Karpas-422 (cell line): ENCODE measurements at places on chromosomes 13 and 19. TPM values are rescaled to one million over a fixed set of nuclear protein-coding genes. Genes with fewer than 3 reads are reported as not detected.

CDC42EP5 gene
- total RNA-seq = not detected in 2 replicates

ZNF382 gene
- 2.9 and 6.1 TPM in 2 replicates for total RNA-seq

F10 gene
- not detected in 2 replicates for total RNA-seq

DNA sequence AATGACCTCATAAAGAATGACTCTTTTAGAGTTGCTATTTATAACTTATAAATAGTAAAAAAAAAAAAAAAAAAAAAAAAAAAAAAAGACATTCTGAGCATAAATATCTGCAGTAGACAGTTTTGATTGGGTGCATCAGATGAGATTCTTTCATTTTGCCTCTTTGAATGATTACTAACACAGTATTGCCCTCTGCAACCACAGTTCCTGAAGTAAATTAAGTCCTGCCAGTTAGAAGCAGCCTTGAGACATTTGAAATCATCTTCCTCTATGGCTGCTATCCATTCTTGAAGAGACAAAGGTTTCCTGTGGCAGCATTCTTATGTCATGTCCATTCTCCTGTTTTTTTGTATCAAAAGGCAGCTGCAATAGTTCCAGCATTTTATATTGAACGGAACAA, 892.4 kb upstream of the MIR17HG start:
- no peak for DNase-seq
- H3K27ac ChIP-seq = no peak overlapping the region
- H3K27me3 ChIP-seq = no peaks in the 10 kb centered on the region

GRCh38 chr19:3669947-3670795, 30.1 kb downstream of the PIP5K1C start:
- H3K27ac ChIP-seq = no peak overlapping the region
- no peak overlapping the region for H3K4me3 ChIP-seq
- no peak for DNase-seq
- H3K36me3 ChIP-seq = no peaks in the 10 kb centered on the region

- H3K27ac ChIP-seq = no peak overlapping the region
- H3K4me1 ChIP-seq = peaks cover 5% of the 10 kb centered on the region
- H3K4me3 ChIP-seq = no peak overlapping the region
- H3K36me3 ChIP-seq = no peaks in the 10 kb centered on the region
These were observed 8.5 kb upstream of the NFIX start for GRCh38 chr19:12986726-12987125.

- no peaks in the 10 kb centered on the region for H3K36me3 ChIP-seq
- no peak overlapping the region for H3K4me3 ChIP-seq
- H3K27ac ChIP-seq = no peak overlapping the region
- no peaks in the 10 kb centered on the region for H3K27me3 ChIP-seq
- no peaks in the 10 kb centered on the region for H3K4me1 ChIP-seq
These were observed 22.1 kb downstream of the STARD13 start for GRCh38 chr13:33263484-33263883.

- no peaks in the 10 kb centered on the region for H3K36me3 ChIP-seq
- no peak overlapping the region for H3K4me3 ChIP-seq
- no peak overlapping the region for H3K27ac ChIP-seq
- no peaks in the 10 kb centered on the region for H3K4me1 ChIP-seq
These were observed 527 bp downstream of the PODNL1 start for GRCh38 chr19:13937479-13938300.

- H3K27me3 ChIP-seq = no peaks in the 10 kb centered on the region
- no peak overlapping the region for H3K27ac ChIP-seq
- H3K36me3 ChIP-seq = no peaks in the 10 kb centered on the region
- H3K4me3 ChIP-seq = no peak overlapping the region
- H3K4me1 ChIP-seq = no peaks in the 10 kb centered on the region
These were observed 6.9 kb upstream of the HIF3A start for GRCh38 chr19:46289724-46290619.

DNA sequence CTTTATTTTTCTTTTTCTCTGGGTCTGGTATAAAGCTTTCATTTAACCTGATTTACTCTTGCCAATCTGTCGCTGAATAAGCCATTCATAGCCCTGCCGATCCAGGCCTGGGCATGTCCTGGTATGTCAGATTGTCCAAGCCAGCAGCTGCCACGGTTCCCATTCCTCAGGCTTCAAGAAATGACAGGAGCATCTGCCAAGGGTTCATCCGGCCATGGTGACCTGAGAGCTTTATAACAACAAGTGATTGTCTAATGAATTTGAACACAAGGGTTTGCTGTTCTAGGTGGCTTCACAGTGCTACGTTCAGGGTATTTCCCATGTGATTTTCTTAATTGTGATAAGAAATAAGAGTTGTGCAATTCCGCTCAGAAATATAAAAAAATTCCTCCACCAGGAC, 20.0 kb downstream of the PNMA8A start:
- H3K4me1 ChIP-seq = peaks cover 14% of the 10 kb centered on the region
- H3K36me3 ChIP-seq = no peaks in the 10 kb centered on the region
- no peak for DNase-seq
- no peak overlapping the region for H3K27ac ChIP-seq
- H3K27me3 ChIP-seq = no peaks in the 10 kb centered on the region
